ENCODE measurements at places on chromosomes 4 and X.

DNA sequence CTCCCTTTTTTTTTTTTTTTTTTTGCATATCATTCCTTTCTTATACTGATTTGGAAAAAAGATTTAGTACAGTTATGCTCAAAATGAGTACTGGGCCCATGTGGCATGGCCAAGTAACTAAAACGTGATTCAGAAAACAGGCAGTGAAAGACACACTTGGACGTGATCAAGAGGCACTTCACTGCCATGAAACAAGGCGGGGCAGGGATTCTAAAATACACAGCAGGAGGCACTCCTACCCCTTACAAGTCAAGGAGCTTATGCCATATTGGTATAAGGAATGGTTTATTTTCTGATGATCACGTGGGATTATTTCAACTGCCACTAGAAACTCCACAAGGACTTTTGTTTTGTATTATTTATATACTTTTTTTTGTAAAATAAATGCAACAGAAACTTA is 72.0 kb downstream of the CHST7 start:
- no peak for DNase-seq

- DNase-seq: no peak
Measured at GRCh38 chr4:86981789-86982188, 47.0 kb downstream of the AFF1 start.

DNA sequence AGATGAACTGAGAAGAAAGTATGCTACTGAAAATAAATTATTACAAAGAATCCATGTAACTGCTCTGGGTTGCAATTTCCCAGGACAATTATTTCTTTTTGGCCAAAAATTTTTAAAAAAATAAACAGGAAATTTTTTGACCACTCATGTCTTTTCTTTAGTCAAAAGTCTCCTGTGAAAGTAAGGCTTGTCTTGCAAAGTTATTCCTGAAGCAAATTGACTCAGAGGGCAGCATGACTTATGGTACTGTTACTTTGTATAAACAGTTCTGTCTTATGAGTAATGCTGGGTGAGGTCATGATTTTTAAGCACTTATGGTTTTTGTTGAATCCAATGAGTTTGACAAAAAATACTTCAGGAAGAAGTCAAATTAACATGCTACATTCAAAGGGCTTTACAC is 292.8 kb upstream of the ARSJ start:
- no peak for DNase-seq

DNA sequence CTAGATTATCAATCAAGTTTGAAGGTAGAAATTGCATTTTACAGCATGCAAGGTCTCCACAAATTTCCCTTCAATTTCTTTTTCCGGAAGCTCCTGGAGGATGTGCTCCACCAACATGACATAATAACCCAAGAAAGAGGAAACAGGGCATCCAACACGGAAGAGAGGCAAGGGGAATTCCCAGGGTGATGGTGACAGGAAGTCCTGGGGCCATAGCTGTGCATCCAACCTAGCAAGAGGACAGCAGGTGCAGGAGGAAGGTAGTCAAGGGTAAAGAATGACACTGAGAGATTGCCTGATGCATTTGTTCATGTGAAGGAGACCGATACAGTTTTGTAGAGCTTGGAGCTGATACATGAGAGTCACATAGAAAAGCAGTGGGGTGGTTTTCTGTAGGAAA is 115.7 kb upstream of the LSM6 start:
- DNase-seq: no peak

DNA sequence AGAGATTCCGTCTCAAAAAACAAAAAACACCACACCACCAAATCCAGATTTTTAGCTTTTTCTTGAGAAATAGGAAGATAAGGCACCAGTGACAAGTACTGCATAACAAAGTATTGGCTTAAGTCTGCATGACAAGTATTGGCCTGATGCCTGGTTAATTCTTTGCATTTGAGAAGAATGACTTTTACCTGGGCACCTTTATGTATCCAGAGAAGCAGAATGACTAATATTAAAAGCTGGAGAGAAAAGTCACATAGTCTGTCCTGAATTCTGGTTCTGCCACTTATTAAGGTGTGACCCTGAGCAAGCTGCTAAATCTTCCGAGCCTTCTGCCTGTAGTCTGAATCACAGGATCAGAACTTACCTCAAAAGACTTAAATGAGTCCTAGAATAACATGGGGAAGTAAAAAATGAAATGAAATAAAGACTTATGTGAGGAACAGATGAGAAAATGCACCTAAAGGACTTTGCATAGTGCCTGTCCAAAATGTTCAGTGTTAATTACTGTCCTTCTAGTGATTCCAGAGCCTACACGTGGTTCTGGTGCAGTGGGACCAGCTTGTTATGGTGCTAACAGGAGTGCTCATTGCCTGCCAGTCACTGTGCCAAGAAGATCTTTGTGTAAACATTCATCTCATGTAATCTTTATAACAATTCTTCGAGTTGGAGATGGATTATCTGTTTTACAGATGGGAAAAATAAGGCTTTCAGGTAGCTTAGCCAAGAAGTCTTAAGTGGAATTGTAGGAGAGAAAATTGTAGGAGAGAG is 31.6 kb downstream of the UGDH start:
- DNase-seq: no peak

GRCh38 chr4:155773196-155773800 is 14.5 kb downstream of the GUCY1B1 start:
- no peak for DNase-seq

All from SK-N-DZ (cell line).